LoVo (cell line): ENCODE measurements at places on chromosomes 3 and 15.

DNA sequence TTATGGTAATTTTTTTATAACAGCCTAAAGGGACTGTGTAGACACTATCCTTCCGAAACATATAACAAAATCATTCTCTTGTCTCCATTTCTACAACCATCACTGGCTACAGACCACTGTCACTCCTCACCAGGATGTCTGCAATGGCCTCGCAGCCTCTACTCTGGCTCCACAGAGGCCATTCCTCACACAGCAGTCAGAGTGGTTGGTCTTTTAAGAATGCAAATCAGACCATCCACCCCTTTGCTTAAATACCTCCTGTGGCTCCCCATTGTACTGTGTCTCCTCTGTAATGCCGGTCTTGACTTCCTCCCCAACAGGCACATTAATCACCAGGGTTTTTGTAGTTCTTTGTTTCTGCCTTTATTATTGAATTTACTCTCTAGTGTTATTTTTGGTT, 344.8 kb downstream of the ERC2 start:
- DNase-seq = no peak

DNA sequence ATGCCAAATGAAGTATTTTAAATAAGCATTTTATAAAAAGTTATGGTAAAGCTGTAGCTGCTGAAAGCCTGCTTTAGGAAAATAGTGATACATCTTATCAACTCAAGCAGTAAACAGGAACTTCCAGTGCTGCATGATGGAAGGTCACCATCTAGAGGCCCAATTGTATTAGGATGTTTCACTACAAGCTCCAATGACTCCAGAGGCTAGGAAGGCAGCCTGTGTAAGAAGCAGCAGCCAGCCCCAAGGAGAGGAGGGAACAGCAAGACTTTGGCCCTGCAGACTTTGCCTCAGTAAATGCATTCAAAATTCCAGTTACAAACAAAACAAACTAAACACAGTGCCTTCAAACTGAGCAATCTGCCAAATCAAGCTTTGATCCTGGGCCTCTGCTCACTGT, 32.1 kb downstream of the ILDR1 start:
- no peak for DNase-seq

GRCh38 chr15:80835336-80835735, 56.2 kb downstream of the CEMIP start:
- no peak for DNase-seq

DNA sequence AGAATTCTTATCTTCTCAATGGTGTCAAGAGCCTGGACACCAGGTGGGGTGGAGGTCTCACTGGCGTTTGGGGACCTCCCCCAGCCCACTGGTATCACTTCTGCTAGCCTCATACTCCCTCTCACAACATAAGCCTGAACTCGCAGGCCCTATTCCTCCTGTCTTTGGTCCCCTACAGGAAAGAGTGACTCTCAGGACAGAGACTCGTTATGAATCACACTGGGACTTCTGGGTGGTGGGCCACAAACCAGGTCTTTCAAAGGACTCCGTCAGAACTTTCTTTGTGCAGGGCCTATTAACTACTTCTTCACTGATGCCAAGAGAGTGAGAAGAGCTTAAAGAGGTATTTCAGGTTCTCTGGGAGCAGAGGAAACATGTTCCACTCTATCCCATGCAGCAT, 100.4 kb downstream of the WDR76 start:
- no peak for DNase-seq

- DNase-seq = peak; percentile 16
Measured at GRCh38 chr15:78088773-78089080, 3.6 kb upstream of the SH2D7 start.

DNA sequence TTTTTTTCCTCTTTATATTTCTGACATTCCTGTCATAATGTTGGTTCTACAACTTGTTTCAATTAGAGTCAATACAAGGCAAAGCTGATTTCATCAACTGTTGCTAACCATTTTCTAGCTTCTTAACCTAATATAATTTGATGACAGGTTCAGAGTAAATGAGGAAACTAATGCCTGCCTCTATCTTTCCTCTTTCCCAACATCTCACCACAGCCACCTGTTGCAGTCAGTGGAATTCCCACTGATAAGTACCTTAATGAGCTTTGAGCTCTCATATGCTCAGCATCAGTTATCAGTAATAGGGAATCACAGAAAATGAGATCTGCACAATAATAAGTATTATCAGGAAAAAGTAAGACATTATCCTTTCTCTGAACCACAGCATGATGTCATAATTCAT, 241.9 kb downstream of the MEIS2 start:
- DNase-seq = no peak

DNA sequence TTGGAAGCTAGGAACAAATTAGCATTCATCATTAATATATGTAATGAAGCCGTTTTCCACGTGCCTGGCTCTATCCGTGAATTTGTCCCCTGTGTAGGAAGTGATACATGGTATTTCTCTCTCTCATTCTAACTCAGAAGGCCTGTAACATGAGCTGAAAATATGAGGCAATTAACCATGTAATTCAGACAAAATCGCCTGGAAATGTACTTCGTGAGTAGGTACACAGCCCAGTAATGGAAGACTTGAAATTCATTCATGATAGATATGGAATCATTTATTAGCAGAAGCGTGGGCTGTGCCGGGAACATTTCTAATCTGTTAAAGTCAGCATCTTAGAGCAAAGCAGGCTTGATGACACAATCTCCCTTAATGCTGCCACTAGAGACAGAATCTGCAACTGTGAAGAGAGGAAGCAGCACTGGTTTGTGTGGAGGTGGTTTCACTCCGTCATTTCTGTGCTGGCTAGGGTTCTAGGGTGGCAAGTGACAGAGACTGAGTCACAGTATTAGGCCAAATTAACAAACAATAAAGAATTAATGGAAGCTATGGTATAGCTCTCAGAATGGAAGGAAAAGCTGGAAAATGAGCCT, 225.0 kb upstream of the PROK2 start:
- no peak for DNase-seq

DNA sequence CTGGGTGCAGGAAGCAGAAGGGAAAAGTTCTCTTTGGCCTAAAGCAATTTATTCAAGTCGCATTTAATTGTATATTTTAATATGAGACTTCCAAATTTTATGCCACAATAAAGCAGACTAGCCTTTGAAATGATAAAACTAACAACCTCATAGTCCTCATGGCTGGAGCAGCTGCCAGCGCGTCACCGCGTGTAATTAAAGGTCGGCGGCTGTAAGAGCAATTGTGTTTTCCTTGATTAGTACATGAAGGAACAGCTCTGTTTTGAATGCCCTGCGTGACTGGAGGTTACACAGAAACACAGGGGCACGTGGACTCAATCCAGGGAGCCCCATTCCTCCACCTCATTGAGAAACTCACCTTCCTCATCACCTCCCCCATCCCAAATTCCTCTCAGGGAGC, 10.1 kb upstream of the LRRC15 start:
- DNase-seq = no peak

DNA sequence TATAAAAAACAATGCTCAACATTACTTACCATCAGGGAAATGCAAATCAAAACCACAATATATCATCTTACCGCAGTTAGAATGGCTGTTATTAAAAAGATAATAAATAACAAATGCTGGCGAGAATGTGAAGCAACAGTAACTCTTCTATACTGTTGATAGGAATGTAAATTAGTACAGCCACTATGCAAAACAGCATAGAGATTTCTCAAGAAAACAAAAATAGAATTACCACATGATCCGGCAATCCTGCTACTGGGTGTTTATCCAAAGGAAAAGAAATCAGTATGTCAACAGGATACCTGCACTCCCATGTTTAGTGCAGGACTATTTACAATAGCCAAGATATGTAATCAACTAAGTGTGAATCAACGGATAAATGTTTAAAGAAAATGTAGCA, 48.1 kb downstream of the ADAM10 start:
- DNase-seq = no peak

- DNase-seq = no peak
Measured at GRCh38 chr3:147538034-147538433, 128.9 kb downstream of the ZIC1 start.

GRCh38 chr3:193614430-193614829, 21.4 kb downstream of the OPA1 start:
- DNase-seq = no peak

GRCh38 chr3:120407508-120408287, 43.1 kb downstream of the FSTL1 start:
- DNase-seq = no peak

DNA sequence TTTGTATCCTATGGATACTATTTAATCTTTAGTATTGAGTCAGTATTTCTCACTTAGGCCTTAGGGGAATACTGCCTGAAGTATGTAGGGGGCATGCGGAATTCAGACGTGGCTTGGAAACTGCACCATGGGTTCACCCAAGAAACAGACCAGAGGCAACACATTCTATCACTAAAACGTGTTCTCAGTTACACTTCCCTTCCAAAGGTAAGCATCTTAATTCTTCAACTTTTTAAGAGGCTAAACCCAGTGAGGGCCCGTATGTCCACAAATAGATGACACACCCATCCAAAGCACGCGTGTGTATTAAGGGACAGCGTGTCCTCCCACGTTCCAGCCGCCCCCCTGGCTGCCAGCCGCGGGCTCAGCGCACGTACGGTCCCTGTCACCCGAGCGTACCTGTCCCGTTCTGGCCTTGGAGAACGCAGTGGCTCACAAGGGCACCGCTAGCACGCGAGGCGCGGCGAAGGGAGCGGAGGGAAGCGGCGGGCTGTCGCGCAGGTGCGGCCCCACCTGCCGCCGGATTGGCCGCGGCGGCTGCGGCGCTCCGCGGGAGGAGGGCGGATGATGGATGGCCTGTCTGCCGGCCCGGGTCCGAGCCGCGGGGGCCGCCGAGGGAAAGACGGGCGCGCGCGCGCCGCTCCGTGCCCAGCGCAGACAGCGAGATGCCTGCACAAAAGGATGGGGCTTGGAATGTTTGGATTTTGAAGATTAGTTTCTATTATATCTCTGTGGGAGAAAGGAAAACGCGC, 1003.9 kb upstream of the NR2F2 start:
- DNase-seq = no peak

GRCh38 chr3:152834776-152835600, at the start of gene P2RY1:
Gene P2RY1, plus strand, starts transcription at chr3:152835131. Its CDS starts 652 bp downstream, at chr3:152835783.
- peak; percentile 77 for DNase-seq
